NCI-H446 (cell line): ENCODE measurements at places on chromosomes 7 and 10.
A peak's percentile ranks its signal among the peaks of the same experiment; 100 is the strongest.

GRCh38 chr10:30562787-30563186 is 66.8 kb downstream of the LYZL2 start:
- no peak for DNase-seq

- no peak for DNase-seq
Observed at GRCh38 chr7:99021941-99022560, 121.9 kb downstream of the SMURF1 start.

GRCh38 chr7:12728192-12728538 is 40.7 kb downstream of the ARL4A start:
- peak; percentile 12 for DNase-seq

DNA sequence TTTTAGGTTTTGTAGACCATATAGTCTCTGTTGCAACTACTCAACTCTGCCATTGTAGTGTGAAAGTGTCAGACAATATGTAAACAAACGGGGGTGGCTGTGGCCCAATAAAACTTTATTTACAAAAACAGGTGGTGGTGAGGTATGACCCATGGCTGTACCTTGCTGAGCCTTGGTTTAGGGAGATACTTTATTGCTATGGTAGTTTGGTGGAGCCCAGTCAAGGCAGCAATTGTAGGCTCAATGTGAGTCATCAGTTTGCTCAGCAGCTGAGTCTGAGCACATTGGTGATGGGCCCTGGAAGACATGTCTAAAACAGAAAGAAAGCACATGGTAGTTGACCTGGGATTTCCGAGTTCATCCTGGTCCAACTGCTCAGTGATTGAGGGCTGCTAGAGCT is 242.5 kb downstream of the REEP3 start:
- DNase-seq: no peak

- no peak for DNase-seq
Observed at GRCh38 chr10:89867964-89868363, 166.6 kb downstream of the KIF20B start.

- DNase-seq: no peak
Observed at GRCh38 chr7:17230099-17230807, 68.2 kb upstream of the AHR start.

DNA sequence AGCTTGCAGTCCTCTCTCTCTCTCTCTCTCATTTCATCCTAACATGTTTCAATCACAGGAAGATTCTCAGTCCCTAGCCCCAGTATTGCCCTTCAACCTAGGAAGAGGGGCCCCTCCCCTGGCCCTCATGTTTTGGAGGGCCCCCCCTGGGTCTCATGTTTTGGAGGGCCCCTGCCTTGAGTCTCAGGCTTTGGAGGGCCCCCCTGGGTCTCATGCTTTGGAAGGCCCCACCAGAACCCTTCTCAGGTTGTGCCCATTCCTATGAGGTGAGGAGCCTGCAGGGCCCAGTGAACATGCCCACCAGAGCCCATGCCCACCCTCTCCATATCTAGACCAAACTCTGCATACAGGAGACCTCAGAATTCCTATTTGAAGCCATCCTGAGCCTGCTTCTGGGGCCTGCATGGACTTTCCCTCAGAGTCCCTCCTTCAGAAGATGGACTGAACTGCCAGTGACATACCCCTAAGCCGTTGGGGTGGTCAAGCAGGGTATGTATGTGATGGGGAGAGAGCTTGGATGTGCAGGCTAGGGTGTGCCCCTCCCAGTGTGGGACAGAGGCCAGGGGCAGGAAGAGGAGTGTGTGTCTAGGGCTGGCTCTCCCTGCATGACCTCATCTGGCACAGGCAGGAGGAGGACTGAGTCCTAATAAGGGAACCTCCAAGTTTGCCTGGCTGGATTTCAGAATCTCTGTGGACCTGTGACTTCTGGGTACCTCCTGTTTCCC is 8.1 kb upstream of the VDAC2 start:
- DNase-seq: no peak

DNA sequence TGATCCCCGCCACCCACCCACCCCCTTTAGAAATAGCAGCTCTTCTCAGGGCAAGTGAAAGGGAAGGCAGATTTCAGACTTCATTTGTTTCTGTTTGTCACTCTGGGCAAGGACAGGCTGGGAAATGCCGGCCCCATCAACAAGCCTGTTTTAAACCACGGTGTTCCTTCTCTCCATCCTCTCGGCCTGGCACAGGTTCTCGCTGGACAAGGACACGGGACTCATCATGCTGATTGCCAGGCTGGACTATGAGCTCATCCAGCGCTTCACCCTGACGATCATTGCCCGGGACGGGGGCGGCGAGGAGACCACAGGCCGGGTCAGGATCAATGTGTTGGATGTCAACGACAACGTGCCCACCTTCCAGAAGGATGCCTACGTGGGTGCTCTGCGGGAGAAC is 42.3 kb downstream of the C10orf105 start:
- DNase-seq: no peak

DNA sequence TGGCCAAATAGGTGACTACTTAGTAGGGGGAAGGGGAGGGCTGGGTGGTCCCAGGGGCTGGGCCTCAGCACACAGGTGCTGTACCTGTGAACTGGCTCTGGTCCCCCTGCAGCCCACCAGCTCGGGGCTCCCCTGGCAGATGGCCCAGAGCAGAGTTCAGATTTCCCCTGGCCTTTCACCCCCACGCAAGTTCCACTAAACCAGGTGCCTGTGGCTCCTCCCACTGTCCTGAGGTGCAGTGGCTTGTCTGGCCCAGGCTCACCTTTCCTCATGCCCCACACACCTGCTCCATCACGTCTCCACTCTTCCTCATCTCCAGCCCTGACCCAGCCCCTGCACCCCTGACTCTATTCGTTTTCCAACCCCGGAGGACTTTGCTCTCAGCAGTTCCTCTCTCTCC is 47.3 kb upstream of the OPALIN start:
- DNase-seq: no peak

DNA sequence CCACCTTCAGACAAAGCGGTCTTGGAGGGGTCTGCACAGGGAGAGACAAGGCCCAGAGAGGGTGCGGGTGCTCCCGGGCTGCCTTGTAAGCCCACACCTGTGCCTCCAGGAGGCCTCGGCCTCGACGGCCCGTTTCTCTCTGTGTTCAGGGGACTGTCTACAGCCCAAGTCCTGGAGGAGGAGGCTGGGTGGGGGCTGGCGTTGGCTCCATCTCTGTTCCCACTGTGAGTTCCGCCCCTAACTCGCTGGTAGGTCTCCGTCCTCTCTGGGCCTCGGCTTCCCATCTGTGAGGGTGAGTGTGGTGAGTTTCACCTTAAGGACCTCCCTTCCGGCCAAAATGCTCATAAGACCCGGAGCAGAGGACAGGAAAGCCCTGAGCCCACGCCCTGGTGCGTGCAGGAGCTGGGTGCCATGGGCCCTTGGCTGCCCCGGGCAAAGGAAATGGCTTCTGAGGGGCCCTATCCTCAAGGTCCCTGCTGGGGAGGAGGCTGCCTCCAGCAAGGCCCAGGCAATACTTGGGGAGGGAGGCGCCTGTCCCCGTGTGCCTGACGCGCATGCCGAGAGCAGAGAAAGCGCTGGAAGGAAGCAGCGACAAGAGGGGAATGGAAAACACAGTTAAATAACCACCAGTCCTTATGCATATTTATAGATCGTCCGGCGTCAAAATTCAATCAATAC is 276.8 kb downstream of the ELFN1 start:
- no peak for DNase-seq

DNA sequence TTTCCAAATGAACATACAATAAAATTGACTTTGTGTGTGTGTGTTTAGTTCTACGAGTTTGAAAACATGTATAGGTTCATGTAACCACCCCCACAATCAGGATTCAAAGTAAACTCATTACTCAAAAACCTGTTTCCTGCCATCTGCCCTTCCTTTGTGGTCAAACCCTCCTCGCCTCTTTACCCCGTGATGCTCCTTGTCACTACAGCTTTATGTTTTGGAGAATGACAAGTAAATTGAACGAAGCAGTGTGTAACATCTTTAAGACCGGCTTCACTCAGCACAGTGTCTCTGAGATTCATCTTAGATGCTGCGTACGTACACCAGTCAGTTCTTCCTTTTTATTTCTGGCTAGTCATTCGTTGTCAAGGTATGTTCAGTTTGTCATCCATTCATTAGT is 54.6 kb upstream of the MKI67 start:
- DNase-seq: no peak

DNA sequence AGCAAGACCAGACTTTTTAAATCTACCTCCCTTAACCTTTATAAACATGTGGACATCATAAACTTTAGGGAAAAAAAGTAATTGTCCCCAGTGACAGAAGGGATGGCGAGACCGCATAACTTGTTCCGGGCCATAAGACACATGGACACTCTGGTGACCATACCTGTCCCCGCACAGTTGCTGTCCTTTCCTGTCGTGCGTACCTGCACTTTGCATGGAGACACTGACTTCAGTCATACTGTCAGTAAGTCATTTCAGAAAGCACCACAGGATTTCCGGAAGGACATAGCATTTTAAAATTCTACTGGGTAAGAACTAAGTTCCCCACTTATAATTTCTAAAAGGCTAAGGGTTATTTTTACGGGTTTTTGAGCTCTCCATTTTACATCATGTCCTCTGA is 120.9 kb downstream of the CREB5 start:
- DNase-seq: no peak

DNA sequence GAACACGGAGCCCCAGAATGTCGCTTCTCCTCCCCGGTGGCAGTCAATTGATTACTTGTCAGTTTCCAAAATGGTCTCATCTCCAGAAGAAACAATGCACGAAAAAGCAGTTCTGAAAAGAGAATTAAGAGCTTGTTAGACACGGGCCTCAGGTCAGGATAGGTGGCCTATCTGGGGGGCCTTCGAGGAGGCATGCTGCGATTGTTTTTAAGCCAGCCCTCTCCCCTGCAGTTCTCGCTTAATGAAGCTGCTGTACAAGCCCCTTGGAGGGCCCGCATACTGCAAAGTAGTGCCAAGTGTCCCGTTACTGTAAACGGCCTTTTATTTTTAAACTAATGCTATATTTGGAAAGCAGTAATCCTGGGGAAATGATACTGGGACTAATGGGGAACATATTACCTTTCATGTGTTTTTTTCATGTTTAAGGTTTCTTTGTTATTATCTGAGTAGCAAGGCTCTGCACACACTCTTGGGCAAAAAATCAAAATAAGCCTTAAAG is 114.8 kb upstream of the TCF7L2 start:
- DNase-seq: no peak

DNA sequence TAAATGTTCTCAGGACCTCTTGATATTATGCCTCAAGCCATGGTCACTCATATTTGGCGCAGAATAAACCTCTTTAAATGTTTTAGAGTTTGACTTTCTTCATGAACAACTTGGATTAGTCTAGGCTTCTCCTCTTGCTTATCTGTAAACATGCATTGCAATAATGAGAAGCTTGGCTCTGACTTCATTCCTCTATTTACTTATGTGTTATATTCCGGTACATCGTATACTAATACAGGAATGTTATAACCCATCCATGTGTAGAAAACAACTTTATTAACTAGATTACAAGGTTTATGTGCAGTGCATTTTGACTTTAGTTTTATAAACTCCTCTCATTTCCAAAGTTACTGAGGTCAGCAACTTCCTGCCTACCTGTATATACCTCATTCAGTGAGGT is 944.3 kb upstream of the GHITM start:
- no peak for DNase-seq

GRCh38 chr7:16801579-16801978 is 3.2 kb downstream of the AGR2 start:
- DNase-seq: no peak
